ENCODE measurements at places on chromosomes 16 and 17.

GRCh38 chr16:54318941-54319340, 32.4 kb upstream of the IRX3 start:
- no peak for DNase-seq

DNA sequence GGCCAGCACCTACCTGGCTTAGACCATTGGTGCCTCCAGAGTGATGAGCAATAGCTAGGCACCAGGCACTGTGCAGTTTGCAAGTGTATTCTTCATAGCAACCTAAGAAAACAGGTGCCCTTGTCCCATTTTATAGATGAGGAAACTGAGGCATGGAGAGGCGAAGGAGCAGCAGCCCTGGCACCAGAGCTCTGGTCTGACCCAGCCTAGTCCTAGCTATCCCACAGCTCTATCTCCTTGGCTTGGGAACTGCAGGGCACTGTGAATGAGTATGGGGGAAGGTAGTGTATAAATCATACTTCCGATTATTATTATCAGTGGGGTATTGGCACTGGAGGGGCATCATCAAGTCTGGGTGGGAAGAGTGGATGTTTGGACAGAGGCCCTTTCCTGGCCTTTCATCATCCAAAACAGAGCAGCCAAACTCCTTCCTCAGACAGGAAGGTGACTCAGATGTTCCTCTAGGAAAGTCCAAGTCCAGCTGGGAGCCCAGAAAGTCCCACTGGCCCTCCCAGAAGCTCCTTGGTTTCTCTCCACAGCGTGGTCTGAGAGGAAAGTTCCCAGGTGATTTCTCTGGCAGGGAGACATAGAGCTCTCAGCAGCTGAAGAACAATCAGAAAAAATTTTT, 32.0 kb upstream of the PLLP start:
- no peak for DNase-seq

GRCh38 chr17:38728290-38728831, 1.8 kb upstream of the CISD3 start:
- DNase-seq, result no peak

DNA sequence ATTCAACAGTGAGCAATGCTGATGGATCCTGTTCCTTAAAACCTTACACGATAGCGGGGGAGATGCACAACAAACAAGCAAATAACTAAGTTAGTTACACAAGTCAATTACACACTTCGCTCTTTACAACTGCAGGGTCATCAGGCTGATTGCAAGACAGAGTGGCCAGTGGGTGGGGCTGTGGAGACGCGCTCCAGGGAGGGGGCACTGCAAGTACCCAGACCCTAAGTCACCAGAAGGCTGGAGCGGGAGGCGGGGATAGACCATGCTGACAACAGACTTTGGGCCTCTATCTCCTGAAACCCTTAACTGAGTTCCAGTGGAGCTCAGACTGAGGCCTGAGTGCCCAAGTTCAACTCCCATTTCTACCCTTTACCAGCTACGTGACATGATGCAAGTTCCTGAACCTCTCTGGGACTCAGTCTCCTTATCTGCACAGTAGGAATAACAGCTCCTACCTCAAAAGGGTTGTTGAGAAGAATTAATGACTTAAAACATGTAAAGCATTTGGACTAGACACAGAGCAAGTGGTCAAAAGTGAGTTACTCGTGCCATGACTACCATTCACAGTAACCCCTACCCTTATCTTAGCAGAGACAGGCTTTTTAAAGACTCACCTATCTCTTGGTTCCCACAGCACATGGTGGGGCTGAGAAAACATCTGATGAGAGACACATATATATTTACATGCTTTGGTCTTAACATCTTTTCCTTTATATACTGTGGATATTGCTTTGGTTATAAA, 10.4 kb downstream of the CPPED1 start:
- DNase-seq, result no peak

DNA sequence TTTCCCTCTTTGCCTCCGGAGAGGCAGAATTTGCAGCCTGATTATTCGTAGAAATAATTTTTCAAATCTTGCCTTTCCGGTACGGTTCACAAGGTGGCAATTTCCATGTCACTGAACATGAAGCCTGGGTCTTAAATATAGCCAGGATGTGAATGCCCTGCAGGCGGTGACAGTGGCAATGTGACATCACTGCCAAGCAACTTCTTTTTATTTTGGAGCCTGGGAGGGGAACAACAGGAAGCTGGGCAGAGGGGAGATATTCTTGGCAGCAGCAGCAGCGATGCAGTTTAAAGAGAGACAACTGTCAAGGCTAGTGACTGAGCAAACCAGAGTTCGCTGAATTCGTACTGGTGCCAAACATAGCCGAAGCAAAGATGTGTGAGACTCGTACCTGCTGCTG, 171.1 kb downstream of the SNX29 start:
- DNase-seq, result no peak

- no peak for DNase-seq
Observed at GRCh38 chr17:9009737-9010136, 11.6 kb upstream of the NTN1 start.

DNA sequence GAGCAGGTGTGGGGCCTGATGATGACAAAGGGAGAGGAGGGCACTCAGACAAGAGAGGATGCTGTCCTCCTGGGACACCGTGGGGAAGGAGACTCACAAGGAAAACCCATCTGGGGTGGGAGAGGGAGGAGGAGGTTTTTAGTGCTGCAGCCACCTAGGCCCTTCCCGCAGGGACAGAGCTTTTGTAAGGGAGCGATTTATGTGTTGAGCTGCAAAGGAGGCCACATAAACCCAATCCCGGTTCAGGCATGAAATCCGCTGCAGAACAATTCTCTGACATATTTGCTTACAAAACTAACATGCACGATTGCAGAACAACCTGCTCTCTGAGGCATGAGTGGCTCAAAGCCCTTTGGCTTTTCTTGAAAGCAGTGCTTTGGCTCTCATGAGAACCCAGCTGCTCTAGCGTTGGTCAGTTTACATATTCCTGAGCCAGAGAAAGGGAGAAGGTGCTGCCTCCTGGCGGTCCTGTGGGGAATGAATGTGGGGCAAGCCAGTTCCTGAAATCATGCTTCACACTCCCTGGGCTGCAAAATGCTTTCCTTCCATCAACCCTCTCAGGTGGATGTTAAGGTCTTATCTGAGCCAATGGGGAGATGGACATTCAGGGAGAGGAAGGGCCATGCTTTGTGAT, 122.4 kb upstream of the NLRP1 start:
- peak; percentile 5 for DNase-seq

- no peak for DNase-seq
Observed at GRCh38 chr17:16419074-16419928, 3.9 kb downstream of the TRPV2 start.

DNA sequence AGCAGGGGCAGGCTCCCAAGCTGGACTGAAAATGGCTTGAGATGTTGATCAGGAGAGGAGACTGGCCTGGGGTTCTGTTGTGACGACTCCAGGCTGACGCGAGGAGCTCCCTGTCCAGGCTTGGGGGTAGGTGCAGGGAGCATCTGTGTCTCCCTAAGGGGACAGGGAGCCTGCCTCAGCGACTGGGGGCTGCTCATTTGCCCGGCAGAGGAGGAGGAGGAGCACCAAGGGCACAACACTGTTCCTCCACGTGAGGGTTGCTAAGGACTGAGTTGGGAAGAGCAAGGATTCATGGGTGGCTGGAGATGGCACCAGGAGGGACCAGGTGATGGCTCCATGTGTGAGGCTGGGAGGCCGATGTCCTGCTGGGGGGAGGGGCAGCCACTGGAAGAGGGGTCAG, 53.3 kb downstream of the USP22 start:
- no peak for DNase-seq
